ENCODE measurements at places on chromosomes 3 and 15.

GRCh38 chr3:183533412-183534132, 21.9 kb downstream of the KLHL6 start:
- DNase-seq: no peak

DNA sequence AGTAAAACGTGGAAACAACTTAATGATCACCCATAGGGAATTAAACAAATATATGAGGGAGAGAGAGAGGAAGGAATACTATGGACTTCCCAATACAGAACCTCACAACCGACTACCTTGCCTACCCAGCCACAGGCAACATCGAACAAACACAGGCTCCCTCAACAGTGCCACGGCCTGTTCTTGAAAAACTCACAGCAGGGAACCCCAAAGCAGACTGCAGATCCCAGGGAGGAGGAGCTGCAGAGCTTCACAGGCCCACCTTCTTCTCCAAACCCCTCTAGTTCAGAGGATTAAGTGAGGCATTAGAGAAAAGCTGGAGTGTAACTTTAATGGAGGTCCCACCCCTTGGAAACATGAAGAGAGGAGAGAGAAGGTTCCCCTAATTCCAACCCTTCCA, 110.2 kb downstream of the ST8SIA2 start:
- no peak for DNase-seq

GRCh38 chr3:116141724-116142123, 303.6 kb downstream of the LSAMP start:
- no peak for DNase-seq

DNA sequence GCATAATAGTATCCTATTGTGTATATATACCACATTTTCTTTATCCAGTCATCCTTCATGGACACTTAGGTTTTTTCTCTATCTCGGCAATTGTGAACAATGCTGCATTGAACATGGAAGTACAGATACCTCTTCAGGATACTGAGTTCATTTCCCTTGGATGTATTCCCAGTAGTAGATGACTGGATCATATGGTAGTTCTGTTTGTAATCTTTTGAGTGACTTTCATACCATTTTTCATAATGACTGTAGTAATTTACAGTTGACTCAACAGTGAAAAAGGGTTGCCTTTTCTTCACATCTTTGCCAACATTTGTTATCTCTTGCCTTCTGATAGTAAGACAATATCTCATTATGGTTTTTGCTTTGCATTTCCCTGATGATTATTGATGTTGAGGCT, 21.8 kb downstream of the MYH15 start:
- no peak for DNase-seq

DNA sequence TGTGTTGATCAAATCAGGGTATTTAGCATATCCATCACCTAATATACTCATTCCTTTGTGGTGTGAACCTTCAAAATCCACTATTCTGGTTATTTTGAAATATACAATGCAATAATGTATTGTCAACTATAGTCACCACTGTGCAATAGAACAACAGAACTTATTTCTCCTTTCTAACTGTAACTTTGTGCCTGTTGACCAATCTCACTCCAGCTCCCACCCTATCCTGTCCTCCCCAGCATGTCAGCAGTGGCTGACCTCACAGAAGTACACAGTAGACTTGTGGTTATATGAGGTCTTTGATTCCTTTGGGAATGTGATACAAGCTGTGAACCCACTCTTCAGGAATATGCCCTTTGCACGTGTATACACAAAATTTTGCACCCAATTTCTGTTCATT, 64.2 kb downstream of the ECT2 start:
- DNase-seq: no peak

DNA sequence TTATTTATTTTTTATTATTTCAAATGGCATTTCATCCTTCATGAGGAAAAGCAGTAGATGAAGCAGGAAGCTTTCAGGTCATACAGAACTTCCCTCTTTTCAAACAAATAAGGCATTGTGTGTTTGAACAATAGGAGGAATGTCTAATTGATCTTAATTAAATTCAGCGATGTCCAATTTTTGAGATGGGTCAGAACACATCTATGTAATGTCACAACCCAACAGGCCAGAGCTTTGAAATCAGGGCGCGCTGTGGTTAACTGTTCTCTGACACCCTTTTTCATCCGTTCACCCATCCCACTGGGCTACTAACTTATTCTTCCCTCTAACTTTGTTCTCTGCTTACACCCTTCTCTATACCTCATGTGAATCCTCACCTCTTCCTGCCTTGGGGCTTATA, 510.5 kb downstream of the FOXP1 start:
- no peak for DNase-seq

GRCh38 chr3:107524326-107524840, 1.6 kb downstream of the BBX start:
- no peak for DNase-seq

DNA sequence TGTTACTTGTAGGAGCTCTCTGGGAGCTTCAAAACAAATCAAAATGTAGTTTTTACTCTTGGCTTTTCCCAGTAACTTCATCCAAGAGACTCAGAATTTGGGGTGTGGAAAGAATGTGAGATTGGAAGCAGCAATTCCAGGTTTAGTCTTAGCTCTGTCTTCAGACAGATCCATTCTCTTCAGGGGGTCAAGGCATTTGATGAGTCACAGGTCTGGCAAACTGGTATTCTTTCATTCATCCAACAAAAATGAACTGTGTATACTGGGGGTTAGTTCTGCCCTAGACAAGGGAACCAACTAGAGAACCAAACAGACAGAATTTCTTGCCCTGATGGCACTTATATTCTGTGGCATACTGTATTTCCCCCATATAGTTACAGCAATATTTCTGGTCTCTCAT, 36.3 kb upstream of the CADPS start:
- DNase-seq: no peak

DNA sequence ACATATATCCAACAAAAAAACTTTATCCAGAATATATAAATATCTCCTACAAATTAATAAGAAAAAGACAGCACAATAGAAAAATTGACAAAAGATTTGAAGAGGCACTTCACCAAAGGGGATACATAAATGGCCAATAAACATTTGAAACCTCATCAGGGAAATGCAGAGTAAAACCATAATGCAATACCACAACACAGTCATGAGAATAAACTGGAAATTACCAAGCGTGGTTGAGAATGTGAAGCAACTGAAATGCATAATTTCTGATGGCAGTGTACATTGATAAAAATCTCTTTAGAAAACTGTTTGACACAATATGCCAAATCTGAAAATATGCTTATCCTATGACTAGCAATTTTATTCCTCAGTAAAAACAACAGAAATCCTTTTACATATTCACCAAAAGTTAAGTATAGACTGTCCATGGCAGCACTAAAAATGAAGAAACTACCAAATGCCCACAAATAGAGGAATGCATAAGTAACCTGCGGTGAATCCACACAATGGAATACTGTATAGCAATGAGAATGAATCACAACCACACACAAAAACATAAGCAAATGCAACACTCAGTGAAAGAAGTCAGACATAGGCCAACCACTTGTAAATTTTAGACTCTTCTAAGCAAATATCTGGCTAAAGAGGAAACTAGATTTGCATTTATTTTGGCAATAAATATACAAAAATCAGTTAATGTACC, 7.9 kb downstream of the LYZL4 start:
- DNase-seq: no peak

DNA sequence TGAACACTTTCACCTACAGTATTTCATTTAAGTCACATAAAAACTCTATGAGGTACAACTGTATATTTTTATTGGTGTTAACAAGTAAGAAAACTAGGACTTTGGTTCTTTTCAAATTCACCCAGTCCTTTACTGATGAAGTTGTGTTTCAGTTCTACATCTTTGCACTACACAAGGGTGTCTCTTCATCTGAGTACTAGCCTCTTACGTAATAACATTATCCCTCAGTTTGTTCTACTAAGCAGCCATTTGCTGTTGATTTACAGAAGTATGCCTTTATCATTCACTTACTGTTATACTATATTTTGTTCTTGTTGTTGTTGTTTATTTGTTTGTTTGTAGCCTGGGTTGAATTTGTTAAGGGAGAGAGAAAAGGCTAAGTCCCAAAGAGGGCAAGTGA, 311.9 kb downstream of the PLOD2 start:
- no peak for DNase-seq

DNA sequence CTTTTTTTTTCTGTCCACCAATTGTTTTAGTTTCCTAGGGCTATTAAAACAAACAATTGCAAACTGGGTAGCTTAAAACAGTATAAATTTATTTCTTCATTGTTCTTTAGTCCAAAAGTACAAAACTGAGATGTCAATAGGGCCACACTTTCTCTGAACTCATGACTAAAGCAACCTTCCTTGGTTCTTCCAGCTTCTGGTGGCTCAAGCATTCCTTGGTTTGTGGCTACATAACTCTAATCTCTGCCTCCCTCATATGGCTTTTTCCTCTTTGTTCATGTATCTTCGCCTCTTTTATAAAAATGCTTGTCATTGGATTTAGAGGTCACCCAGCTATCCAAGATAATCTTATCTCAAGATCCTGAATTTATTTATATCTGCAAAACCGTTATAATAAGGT, 914.5 kb upstream of the EPHA6 start:
- no peak for DNase-seq

- DNase-seq: no peak
These were observed 25.3 kb downstream of the IL16 start for GRCh38 chr15:81222007-81222406.

- no peak for DNase-seq
These were observed 26.9 kb downstream of the CHDH start for GRCh38 chr3:53819163-53819868.
